ENCODE measurements at places on chromosomes 7 and 10. TPM values are rescaled to one million over a fixed set of nuclear protein-coding genes. Genes with fewer than 3 reads are reported as not detected.
A peak's percentile ranks its signal among the peaks of the same experiment; 100 is the strongest.

DNA sequence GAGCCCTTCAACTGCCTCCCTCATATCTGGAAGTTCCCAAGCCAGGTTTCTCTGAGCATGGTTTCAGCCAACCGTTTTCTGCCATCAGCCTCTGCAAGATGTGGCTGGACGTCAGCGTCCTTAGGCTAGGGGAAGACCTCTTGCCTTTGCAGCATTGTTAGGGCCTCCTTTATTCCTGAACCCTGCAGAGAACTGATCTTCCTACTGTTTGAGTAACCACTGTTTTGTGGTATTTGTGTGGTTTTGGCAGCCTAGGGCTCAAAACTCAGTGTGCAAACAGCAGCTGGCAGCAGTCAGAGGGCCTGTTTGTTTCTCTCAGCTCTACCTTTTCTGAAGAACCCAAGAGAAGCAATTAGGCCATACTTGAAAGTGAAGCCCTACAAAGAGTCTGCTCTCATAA lies 83.4 kb upstream of the SEMA3E start:
- H3K36me3 ChIP-seq: no peaks in the 10 kb centered on the region
- no peak for DNase-seq
- no peaks in the 10 kb centered on the region for H3K4me1 ChIP-seq
- no peak overlapping the region for H3K27ac ChIP-seq
- no peak overlapping the region for H3K4me3 ChIP-seq
- no peaks in the 10 kb centered on the region for H3K27me3 ChIP-seq

DNA sequence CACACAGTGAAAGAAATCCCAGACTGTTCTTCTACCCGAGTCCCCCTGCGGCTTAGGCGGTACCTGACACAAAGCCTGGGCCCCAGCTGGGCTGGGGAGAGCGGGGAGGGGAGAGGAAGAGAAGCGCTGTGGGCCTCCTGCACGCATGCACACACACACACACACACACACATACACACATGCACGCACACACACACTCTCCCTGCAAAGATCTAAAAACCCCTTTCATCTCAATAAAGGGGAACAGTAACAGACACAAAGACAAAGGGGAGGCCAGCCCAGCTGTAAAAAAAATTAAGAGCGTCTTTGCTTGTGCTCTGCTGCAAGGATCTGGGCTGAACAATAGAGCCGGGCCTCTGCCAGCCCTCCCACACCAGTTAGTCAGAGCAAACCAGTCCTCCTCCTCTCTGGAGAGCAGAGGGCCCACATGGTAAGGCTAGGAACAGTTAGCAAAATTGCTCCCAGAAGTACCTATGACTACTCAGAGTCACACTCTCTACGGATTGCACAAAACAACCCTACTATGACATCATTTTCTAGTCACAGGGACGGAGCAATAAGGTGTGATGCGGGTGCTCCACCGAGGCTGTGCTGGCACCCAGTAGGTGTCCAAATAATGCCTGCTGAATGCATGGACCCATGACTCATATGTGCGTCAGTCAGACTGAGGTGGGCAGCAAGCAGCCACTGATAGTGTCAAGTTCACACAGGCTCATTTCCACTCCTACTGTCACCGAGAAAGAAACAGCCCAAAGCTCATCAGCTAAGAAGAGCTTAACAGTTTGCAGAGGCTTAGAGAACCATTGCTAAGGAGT lies 9.2 kb downstream of the ITPRIP start:
- peaks cover 100% of the 10 kb centered on the region for H3K4me1 ChIP-seq
- H3K4me3 ChIP-seq: no peak overlapping the region
- DNase-seq: peak; percentile 71
- no peaks in the 10 kb centered on the region for H3K27me3 ChIP-seq
- peak overlapping the region; percentile 99 for H3K27ac ChIP-seq
- H3K36me3 ChIP-seq: no peaks in the 10 kb centered on the region

- no peak for DNase-seq
- H3K36me3 ChIP-seq: no peaks in the 10 kb centered on the region
- no peaks in the 10 kb centered on the region for H3K27me3 ChIP-seq
- no peak overlapping the region for H3K27ac ChIP-seq
Measured at GRCh38 chr7:27434756-27435400, 192.3 kb downstream of the EVX1 start.

- H3K27me3 ChIP-seq: no peaks in the 10 kb centered on the region
- H3K27ac ChIP-seq: peak overlapping the region; percentile 87
- no peaks in the 10 kb centered on the region for H3K36me3 ChIP-seq
- H3K4me3 ChIP-seq: peak overlapping the region; percentile 63
- peaks cover 40% of the 10 kb centered on the region for H3K4me1 ChIP-seq
Measured at GRCh38 chr10:87092861-87093631, 1.6 kb downstream of the GLUD1 start.

GRCh38 chr10:11257440-11258090 lies 239.9 kb downstream of the CELF2 start:
- H3K36me3 ChIP-seq: no peaks in the 10 kb centered on the region
- no peak for DNase-seq
- no peaks in the 10 kb centered on the region for H3K27me3 ChIP-seq

GRCh38 chr7:12119620-12120303 lies 91.3 kb upstream of the TMEM106B start:
- no peaks in the 10 kb centered on the region for H3K4me1 ChIP-seq
- no peak for DNase-seq
- no peaks in the 10 kb centered on the region for H3K27me3 ChIP-seq
- no peak overlapping the region for H3K27ac ChIP-seq

GRCh38 chr7:94012746-94013145 lies 8.6 kb upstream of the BET1 start:
- no peaks in the 10 kb centered on the region for H3K27me3 ChIP-seq
- H3K27ac ChIP-seq: no peak overlapping the region
- no peak overlapping the region for H3K4me3 ChIP-seq
- no peak for DNase-seq

- H3K27me3 ChIP-seq: no peaks in the 10 kb centered on the region
- H3K27ac ChIP-seq: peak overlapping the region; percentile 54
- DNase-seq: no peak
Measured at GRCh38 chr7:64685741-64686140, 19.8 kb downstream of the ZNF107 start.

DNA sequence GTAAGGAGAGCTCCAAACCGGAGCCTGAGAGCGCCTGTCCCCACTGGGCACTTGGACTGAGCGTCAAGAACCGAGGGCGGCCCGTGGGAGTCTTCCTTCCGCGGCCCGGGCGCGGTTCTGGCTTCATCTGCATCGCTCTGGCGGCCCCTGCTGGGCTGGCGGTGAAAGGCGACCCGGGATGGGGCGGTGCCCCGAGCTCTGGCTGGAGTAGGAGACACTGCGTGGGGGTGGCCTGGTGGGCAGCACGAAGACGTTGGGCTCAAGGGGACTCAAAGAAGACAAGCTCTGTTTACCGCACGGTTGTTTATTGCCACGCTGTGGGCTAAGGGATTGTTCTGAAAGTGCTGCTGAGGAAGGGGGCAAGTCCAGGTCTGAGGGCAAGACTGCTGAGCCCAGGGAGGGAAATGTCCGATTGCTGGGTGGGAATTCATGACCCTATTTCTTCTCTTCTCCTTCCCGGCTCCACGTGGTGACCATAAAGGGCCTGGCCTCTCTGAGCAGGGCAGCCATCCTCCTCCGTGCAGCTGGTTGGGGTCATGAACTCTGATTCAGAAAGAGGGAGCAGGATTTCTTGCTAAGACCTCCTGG lies 29.8 kb downstream of the PLAU start:
- H3K4me1 ChIP-seq: no peaks in the 10 kb centered on the region
- H3K4me3 ChIP-seq: no peak overlapping the region
- peak; percentile 84 for DNase-seq
- no peaks in the 10 kb centered on the region for H3K27me3 ChIP-seq
- no peak overlapping the region for H3K27ac ChIP-seq
- H3K36me3 ChIP-seq: no peaks in the 10 kb centered on the region

- H3K36me3 ChIP-seq: no peaks in the 10 kb centered on the region
- no peaks in the 10 kb centered on the region for H3K27me3 ChIP-seq
- H3K4me3 ChIP-seq: no peak overlapping the region
- DNase-seq: peak; percentile 62
Measured at GRCh38 chr7:104366390-104366789, 38.0 kb downstream of the LHFPL3 start.

DNA sequence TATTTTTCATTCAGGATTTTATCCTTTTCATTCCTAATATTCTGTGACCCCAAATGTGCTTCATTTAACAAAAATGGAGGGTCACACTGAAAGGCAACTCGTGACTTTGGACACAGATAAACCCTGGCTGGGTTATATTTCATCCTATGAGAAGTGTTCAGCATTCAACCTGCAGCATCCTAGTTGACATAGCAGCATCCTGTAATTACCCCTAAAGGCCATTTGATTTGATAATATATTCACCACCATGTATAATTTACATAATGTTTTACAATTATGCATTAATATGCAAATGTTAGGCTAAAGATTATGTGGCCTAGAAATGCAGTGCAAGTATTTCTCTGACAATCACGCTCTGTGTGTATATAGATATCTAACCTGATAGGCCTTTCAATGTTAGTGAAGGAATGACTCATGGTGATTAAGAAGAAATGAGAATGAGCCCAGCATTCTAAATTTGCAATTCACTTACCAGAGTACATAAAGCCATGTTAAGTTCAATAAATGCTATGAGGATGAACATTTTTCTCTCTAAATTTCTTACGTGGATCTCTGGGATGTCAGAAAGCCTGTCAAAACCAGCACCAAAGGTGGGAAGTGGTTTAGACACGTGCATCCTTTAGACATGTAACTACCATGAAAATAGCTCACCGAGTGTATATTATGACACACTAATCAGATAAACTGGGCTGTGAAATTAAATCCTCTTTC lies 337.7 kb upstream of the AOAH start:
- no peak overlapping the region for H3K4me3 ChIP-seq
- H3K27ac ChIP-seq: no peak overlapping the region
- no peaks in the 10 kb centered on the region for H3K36me3 ChIP-seq

DNA sequence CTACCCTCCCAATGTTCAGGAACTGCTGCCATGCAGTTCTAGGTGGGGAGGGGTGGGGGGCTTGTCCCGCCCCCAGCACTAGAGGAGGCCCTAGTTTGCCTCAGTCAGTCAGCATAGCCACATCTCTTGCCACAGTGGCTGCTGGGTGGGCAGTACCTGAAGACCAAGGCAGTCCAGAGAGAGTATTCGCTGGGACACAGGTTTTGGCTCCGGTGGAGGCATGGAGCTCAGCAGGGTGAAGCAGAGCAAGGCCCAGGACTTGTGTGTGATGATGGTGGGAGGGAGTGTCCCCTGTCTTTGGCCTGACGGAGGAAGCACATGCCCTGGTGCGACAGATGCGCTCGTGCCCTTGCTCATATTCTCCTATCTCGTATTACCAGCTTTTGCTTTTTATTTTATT lies 24.7 kb upstream of the ZCCHC24 start:
- no peak overlapping the region for H3K4me3 ChIP-seq
- H3K4me1 ChIP-seq: no peaks in the 10 kb centered on the region
- no peaks in the 10 kb centered on the region for H3K36me3 ChIP-seq
- H3K27me3 ChIP-seq: no peaks in the 10 kb centered on the region

DNA sequence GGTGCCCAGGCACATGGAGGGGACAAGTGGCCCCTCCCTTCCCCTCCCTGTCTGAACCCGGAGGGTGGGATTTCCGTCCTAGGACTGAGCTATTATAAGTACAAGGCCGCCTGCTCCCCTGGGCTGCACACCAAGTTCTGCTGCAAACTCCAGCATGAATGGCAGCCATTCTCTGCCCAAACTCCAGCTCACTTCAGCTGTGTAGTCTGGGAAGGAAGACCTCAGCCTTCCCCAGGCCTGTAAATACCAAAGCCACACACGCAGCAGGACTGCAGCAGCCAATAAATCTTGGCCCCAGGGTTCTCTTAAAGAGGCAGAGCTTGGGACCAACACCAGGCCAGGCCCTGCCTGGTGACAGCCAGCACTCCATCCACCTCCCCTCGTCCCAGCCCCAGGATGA lies 291.3 kb upstream of the ZMIZ1 start:
- H3K36me3 ChIP-seq: no peaks in the 10 kb centered on the region
- no peak for DNase-seq
- no peak overlapping the region for H3K4me3 ChIP-seq
- H3K27ac ChIP-seq: no peak overlapping the region

- no peak overlapping the region for H3K27ac ChIP-seq
- no peak for DNase-seq
- no peak overlapping the region for H3K4me3 ChIP-seq
- H3K4me1 ChIP-seq: no peaks in the 10 kb centered on the region
- H3K36me3 ChIP-seq: no peaks in the 10 kb centered on the region
- no peaks in the 10 kb centered on the region for H3K27me3 ChIP-seq
Measured at GRCh38 chr7:70640266-70640833, 491.6 kb upstream of the GALNT17 start.

GRCh38 chr7:27157702-27158431 lies 1.4 kb upstream of the HOXA7 start:
- H3K4me1 ChIP-seq: peaks cover 18% of the 10 kb centered on the region
- H3K27ac ChIP-seq: no peak overlapping the region
- no peak overlapping the region for H3K4me3 ChIP-seq

DNA sequence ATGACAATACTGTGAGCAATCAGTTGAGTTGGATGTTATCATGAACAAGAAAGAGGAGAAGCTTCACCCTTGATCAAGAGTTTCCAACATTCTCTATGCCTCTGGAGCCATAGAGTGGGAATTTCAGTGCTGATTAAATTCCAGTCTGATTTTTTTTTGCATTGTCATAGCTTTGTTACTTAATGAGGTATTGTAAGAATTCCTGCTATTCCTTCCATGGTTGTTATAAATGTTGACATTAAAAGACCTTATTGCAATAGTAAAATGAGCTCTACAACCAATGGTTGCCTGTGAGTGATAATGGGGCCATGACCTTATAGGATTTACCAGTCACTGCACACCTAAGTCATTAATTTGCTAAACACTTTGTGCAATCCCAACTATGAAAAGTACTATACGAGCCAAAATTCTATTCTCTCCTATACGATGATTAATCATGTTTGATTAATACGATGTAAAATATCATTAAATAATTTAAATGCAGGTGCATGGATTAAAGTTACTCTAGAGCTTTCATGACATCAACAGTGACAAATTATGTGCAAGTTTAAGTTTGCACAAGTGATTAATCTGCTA lies 353.2 kb upstream of the KLF6 start:
- no peaks in the 10 kb centered on the region for H3K4me1 ChIP-seq
- no peak overlapping the region for H3K27ac ChIP-seq

- no peaks in the 10 kb centered on the region for H3K36me3 ChIP-seq
- H3K4me3 ChIP-seq: no peak overlapping the region
- H3K27me3 ChIP-seq: no peaks in the 10 kb centered on the region
- peaks cover 6% of the 10 kb centered on the region for H3K4me1 ChIP-seq
- no peak for DNase-seq
Measured at GRCh38 chr10:26797340-26797739, 63.4 kb downstream of the ABI1 start.

GRCh38 chr10:49666685-49667084 lies 12.8 kb upstream of the C10orf53 start:
- no peaks in the 10 kb centered on the region for H3K27me3 ChIP-seq
- no peak for DNase-seq
- no peak overlapping the region for H3K27ac ChIP-seq
- no peak overlapping the region for H3K4me3 ChIP-seq
- no peaks in the 10 kb centered on the region for H3K4me1 ChIP-seq

- peak; percentile 25 for DNase-seq
- H3K27ac ChIP-seq: no peak overlapping the region
- no peaks in the 10 kb centered on the region for H3K36me3 ChIP-seq
- H3K4me3 ChIP-seq: no peak overlapping the region
- no peaks in the 10 kb centered on the region for H3K27me3 ChIP-seq
- no peaks in the 10 kb centered on the region for H3K4me1 ChIP-seq
Measured at GRCh38 chr10:127151981-127152699, 44.3 kb downstream of the INSYN2A start.

NPC1L1 gene
- total RNA-seq: not detected

CTNNA3 gene
- total RNA-seq: not detected

TPK1 gene
- 5.1 TPM for total RNA-seq

CYP2C9 gene
- not detected for total RNA-seq

C10orf143 gene
- total RNA-seq: 5.6 TPM

INA gene
- total RNA-seq: not detected
